Omental fat pad (tissue), 4 donors: ENCODE measurements at places on chromosomes 12 and 14. TPM values are rescaled to one million over a fixed set of nuclear protein-coding genes. Genes with fewer than 3 reads are reported as not detected.

NFE2 gene
- total RNA-seq = 0.72 TPM

PTCSC3 gene
- not detected for total RNA-seq

KRT78 gene
- 1.9 TPM for total RNA-seq

STK38L gene
- 50.7 TPM for total RNA-seq

GPRC5A gene
- total RNA-seq = 13.2 TPM

FAM222A gene
- 2.3 TPM for total RNA-seq

GARIN6 gene
- total RNA-seq = not detected

PLEK2 gene
- total RNA-seq = 4.5 TPM

PARPBP gene
- 4.9 TPM for total RNA-seq

STXBP6 gene
- total RNA-seq = 6.3 TPM
